ENCODE measurements at places on chromosomes 3 and 15.

- DNase-seq: no peak
These were observed 237.6 kb downstream of the ITPR1 start for GRCh38 chr3:4730719-4731118.

GRCh38 chr3:40725031-40725430 is 200.3 kb downstream of the ZNF621 start:
- no peak for DNase-seq

DNA sequence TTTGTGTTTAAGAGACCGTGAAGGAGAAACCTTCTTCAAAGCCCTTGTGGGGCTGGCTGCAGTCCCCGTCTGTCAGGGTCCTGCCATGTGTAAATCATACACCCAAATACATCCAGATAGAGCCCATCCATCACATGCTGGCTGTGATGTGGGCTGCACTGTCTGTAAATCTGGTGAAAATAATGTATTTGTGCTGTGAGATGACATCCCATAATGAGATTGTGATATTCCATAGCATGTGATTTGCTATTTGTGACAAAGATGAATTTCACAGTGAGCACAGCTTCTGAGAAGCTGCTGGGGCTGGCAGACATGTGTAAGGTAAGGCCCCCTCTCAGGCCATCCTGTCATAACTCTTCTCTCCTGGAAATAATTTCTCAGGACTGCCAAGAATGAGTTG is 114.3 kb upstream of the MB21D2 start:
- DNase-seq: no peak

DNA sequence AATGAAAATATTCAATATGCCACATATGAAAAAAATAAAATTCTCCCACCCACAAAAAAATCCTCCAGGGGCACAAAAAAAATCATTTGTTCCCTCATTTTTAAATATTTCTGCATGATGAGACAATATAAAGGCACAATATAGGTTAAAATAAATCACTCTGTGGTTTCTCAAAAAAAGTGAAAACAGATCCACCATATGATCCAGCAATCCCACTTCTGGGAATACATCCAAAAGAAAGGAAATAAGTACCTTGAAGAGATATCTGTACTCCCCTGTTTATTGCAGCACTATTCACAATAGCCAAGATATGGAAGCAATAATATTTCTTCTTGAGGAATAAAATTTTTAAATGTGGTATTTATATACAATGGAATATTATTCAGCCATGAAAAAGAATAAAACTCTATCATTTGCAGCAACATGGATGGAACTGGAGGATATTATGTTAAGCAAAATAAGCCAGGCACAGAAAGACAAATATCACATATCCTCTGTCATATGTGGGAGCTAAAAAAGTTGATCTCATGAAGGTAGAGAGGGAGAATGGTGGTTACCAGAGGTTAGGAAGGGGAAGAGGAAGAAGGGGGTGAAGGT is 1.5 kb downstream of the ATP8B4 start:
- no peak for DNase-seq

DNA sequence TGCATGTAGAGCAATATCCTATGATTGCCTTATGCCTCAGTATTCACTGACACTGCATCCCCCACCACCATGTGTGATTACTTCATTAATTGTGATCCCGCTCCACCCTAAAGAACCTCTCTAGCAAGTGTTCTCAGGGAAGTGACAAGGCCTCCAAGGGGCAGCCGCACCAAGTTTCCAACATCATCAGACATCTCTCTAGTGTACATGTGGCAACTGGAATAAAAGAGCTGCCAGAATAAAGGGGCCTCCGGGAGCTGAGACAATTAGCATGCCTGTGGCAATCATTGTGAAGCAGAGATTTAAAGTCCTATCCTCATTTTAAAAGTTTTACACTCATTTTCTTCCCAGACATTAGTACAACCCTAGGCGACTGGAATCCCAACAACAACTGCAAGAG is 902.1 kb upstream of the SEMA6D start:
- no peak for DNase-seq

GRCh38 chr3:160163229-160163878 is 61.9 kb upstream of the C3orf80 start:
- no peak for DNase-seq

- DNase-seq: no peak
These were observed 77.1 kb upstream of the CACNA2D3 start for GRCh38 chr3:54045061-54045815.

DNA sequence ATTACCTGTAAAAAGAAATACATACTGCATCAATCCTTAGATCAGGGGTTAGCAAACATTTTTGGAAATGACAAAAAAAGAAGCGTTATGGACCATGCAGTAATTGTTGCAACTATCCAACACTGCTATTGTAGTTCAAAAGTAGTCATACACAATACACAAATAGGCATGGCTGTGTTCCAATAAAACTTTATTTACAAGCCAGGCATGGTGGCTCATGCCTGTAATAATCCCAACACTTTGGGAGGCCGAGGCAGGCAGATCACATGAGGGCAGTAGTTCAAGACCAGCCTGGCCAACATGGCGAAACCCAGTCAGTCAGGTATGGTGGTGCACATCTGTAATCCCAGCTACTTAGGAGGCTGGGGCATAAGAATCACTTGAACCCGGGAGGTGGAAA is 124.8 kb downstream of the DLG1 start:
- no peak for DNase-seq

GRCh38 chr15:74461847-74462511 is 1.0 kb upstream of the UBL7 start:
- DNase-seq: no peak

- peak; percentile 26 for DNase-seq
These were observed 22.0 kb downstream of the COL6A6 start for GRCh38 chr3:130539005-130539404.

DNA sequence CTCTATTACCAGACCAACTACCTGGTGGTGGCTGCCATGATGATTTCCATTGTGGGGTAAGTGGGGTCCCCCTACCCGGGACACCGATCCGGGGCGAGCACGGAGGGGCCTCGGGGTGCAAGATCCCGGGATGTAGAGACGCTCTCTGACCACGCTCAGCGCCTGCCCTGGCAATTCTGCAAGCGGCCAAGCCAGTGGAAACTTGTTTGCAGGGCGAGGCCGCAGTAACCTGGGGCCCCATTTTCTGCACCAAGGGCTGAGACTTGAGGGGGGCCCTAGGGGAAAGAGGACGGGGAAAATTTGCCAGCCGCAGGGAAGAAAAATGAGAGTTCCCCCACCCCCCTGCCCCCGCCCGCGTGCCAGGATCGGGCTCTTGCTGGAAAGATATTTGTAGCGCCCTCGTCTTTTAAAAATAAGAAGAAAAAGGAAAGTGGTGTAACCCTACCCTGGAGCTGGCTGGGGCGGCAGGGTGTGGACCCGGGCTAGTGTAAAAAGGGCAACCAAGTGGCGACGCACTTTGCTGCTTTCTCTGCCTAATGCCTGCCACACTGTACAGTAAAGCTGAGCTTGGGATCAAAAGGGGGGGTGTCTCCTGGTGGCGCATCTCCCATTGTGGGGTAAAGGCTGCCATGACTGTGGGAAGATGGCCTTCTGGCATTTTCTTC is 563 bp downstream of the ARL6IP5 start:
- peak; percentile 27 for DNase-seq

DNA sequence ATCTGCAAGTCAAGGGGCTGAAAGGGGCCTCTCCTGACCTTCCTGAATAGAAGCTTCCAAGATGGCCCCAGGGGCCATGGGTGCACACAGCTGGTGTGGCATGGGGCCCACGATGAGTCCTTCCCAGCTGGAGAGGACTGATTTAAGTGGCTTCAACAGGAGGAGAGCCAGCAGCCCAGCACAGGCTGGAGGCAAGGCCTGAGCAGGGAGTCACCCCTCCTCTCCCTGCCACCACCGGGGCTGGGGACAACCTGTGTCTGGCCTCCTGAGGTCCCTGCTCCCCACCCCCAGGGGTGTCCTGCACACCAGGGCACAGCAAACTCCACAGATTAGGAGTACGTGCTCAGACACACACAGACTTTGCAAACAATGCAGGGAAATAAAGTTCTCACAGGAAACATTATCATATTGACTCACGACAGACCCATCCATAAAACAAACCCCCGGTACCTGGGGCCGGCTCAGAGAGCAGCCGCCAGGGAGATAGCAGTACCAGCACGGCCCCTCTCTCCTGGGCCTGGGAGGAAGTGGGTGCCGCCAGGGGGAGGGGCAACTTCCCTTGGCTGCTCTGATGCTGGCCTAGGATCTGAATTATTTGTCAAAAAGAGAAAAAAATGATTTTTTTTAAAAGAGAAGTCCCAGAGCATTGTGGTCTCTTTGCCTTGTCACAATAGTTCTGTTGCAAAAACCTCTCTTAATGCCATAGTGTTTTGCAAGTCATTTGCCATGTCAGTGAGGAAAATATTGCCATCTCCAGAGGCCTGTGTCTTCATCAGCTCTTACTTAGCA is 21.9 kb upstream of the TSEN2 start:
- DNase-seq: no peak
